Hindlimb muscle (tissue), 1 donor: ENCODE measurements at places on chromosomes 4 and X. TPM values are rescaled to one million over a fixed set of nuclear protein-coding genes. Genes with fewer than 3 reads are reported as not detected.
A peak's percentile ranks its signal among the peaks of the same experiment; 100 is the strongest.

DNA sequence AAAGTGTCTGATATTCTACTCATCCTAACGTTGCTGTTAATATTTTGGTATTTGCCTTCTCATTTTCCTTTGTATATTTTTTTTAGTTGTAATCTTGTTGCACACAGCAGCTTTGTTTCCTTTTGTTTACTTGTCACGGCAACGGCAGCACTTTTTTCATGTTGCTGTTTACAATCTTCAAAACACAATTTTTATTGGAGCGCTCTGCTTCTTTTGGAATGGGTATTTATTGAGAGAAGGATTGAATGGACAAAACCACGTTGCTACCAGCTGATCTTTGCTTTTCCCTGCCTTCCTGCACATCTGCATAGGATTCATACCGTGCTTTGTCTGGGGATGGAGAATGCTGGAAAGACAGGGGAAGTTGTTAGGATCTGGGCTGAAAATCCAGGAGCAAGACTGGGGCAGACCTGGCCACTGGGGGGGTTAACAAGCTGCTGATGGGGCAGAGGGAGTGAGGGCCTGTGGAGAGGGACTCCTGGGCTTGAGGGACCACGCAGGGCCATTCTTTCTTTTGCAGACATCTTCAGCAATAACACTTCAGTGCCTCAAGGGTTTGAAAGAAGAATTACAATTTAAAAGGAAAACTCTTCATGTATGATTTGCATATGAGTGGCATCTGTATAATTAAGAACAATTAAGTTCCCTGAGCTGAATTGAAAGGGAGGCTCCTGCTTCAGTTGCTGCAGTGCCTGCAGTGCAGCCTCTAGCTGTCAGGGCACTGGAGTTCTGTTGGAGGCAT is 69.8 kb downstream of the TMEM131L start:
- DNase-seq: no peak

DNA sequence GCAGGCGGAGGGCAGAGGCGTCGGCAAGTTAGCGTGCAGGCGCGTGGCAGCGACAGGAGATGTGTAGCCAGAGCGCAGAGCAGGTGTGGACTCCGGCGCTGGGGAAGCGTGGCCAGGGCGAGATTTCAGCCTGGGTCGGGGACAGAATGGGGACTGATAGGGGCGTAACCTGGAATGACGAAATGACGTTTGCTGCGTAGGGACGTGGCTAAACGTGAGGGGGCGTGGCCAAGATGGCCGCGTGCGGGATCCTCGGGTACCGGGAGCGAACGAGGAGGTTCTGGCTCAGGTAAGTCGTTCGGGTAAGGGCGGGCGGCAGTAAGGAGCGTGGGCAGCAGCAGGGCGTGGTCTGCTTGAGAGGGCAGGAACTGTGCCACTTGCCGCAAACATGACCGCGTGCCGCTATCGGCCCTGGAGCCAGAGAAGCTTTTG is 10.9 kb upstream of the CLTRN start:
- DNase-seq: peak; percentile 89

GRCh38 chr4:158050942-158051341 is 121.9 kb downstream of the GASK1B start:
- no peak for DNase-seq

DNA sequence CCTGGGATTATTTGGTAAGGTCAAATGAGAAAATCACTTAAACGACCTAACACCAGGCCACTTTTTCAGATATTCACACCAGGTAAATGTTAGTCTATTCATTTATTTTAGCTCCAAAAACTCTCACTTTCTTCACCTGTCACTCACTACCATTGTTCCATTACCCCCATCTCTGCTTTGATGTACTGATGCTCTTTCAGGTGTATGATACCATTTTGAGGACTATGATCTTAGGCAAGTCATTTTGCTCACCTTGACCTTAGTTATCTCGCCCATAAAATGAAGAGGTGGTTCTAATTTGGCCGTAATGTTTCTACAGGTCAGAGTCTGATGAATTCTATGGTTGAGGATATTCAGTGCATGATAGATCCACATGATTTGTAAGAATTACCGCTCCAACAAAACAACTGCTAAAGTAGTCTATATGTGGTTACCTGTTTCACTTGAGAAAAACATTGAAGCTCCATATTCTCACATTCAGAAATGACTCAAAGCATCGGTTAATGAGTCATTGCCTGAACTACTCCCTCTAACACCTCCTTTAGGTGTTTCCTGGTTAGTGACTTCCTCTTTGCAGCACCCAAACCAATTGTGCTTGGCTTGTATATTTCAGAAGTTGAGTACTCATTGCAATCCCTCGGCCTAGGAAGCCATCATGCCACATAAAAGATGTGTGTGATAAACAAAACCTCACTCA is 4.5 kb downstream of the DTHD1 start:
- DNase-seq: no peak

DNA sequence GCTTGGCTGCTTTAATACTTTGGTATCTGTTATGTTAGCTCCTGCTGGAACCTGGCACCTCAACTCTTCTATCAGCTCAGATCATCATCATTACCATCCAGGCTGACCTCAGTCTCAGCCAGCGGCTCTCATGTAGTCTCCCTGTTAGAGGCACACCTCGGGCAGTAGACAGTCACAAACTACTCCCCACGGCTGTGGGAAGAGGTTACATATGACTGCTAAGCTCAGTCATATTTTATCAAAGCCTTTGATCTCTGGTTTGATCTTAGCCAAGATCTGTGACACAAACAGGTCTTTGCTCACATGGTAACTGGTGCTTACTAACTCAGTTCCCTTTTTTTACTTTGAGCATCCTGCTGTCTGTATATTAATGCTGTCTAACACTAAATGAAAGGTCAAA is 384.9 kb downstream of the CENPC start:
- DNase-seq: no peak

- DNase-seq: no peak
Observed at GRCh38 chr4:53967986-53968385, 96.4 kb downstream of the CHIC2 start.

- DNase-seq: peak; percentile 79
Observed at GRCh38 chr4:117084866-117085701, at the start of gene TRAM1L1. TSS of gene TRAM1L1 (minus strand) at chr4:117085576. CDS start at chr4:117085393, 183 bp downstream.

GRCh38 chrX:141989134-141989533 is 85.4 kb downstream of the MAGEC1 start:
- no peak for DNase-seq

DNA sequence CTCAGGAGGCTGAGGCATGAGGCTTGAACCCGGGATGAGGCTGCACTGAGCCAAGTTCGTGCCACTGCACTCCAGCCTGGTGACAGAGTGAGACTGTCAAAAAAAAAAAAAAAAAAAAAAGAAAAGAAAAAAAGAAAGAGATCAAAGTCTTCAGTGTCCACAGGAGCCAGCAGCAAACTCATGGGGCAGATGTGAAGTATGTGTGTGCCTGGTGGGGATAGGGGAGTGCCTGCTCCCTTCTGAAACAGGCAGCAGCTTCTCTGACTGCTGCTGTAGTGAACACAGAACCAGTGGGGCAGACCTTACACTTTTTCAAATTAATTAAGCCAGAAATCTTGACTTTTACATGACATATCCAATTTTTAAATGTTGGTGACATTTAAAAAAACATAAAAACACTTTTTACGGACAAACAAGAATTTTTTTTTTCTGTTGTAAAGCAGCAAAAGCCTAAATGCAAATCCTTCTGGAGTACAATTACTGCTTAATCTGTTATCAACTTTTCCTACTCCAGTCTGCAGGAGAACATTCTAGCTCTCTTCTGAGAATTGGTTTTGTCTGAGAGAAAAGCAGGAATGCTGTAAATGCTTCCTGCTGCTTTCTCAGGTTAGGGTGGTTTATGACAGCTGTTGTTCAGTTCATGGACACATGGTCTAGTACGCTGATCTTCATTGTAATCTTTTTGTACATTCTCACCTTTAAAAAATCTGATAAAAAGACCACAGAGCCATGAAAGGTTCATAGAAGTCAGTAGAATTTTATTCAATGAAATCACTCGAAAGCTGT is 311.1 kb downstream of the CAMK2D start:
- DNase-seq: no peak

- DNase-seq: no peak
Observed at GRCh38 chr4:73929278-73929677, 52.5 kb downstream of the PF4 start.

GRCh38 chrX:48101443-48101842 is 29.0 kb upstream of the SPACA5B start:
- DNase-seq: no peak

GRCh38 chr4:101594588-101594987 is 195.9 kb upstream of the BANK1 start:
- DNase-seq: no peak

Gene WDR45
- 34.5 TPM for polyA plus RNA-seq

Gene DCAF12L2
- 10.6 TPM for polyA plus RNA-seq

Gene STPG2
- polyA plus RNA-seq: not detected

Gene DMP1
- polyA plus RNA-seq: not detected

Gene CCDC158
- polyA plus RNA-seq: 0.80 TPM

Gene PRICKLE3
- 4.3 TPM for polyA plus RNA-seq

Gene PABPC1L2A
- not detected for polyA plus RNA-seq

Gene NEUROG2
- polyA plus RNA-seq: not detected

Gene RBMX
- polyA plus RNA-seq: 198 TPM

Gene CXCL3
- polyA plus RNA-seq: not detected

Gene ZNF330
- 31.8 TPM for polyA plus RNA-seq
